ENCODE measurements at places on chromosomes 4 and X.

DNA sequence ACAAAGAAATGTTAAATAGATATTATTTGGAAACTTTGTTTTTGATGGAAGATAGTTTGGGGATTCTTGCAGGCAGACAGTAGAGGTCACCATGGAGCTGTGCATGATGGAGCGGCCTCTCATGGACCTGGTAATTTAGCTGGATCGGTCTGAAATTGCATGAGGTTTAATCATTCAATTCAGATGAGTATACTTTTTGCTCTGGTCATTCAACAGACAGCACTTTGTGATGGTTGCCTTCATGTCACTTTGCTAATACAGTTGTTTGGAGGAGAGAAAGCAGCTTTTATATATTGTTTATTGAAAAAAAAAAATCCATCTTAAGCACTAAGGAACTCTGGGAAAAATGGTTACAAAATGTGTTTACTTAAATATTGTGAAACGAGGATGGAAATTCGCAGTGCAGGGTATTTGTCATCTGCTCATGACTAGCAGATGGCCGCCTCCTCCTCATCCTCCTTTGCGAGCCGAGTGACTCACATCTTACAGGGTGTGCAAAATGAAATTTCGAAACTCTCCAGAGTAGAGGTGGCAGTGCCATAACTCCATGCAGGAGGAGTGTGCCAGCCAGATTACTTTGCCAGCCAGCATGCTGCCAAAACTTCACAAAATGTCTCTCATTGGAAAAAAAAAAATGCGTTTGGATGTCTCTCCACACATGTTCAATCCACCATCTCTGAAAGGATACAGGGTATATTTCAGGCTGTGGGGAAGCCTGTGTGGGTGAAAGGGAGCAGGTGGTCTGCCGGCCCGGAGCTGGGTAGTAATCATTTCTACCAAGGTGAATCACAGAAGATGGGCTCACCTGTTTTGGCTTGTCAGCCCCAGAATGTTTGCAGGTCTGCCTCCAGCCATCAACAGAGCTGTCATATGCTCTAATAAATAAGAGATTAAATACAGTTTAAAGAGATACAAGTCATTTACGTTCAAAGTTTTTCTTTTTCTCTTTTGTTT, 314.9 kb upstream of the DIPK2B start:
- DNase-seq = peak; percentile 82

DNA sequence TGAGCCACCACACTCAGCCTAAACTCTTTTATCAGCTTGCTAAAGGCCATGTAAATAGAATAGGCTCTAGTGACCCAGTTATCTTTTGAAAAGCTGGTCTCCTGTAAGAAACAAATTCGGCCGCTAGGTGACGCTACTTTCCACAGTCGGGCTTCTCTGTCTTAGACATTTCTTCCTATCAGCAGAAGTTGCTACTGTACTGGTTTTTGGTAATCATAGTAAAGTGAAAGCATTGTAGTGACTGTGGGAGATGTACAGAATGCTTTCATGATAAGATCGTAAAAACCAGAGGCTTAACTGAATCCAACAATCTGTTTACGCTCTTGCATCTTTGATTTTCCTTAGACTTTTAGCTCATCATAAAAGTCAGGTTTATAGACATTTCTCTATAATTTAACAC, 82.6 kb downstream of the GK start:
- peak; percentile 53 for DNase-seq

DNA sequence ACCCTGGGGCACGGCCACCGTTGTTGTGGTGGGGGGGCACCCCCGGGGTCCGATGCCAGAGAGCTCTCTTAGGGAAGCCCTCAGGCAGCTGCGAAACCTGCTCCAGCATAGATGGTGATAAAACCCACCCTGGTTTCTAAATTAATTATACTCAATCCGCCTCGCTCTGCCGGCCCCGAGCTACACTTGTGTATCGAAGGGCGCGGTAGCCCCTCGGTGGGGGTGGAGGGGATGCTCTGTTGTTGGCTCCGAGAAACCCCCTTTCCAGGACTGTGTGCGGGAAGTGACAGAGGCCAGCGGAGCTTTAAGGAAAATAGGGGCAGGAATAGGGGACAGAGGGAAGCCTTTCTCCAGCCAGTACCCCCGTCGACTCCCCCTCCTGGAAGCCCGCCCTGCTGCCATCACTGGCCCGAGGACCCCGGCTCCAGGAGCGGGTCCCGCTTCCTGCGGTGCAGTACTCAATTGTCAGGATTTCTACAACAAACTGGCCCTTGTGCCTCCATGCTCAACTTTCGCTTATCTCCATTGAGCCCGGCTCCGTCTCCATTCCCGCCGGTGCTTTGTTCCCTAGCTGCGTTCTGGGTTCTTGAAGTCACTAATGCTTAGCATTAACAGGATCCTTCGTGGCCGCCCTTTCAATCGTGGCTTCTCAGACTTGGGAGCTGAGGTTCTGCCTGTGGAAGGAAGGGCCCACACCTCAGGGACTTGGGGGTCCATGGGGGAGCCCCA, 408.2 kb downstream of the BCOR start:
- DNase-seq = no peak

DNA sequence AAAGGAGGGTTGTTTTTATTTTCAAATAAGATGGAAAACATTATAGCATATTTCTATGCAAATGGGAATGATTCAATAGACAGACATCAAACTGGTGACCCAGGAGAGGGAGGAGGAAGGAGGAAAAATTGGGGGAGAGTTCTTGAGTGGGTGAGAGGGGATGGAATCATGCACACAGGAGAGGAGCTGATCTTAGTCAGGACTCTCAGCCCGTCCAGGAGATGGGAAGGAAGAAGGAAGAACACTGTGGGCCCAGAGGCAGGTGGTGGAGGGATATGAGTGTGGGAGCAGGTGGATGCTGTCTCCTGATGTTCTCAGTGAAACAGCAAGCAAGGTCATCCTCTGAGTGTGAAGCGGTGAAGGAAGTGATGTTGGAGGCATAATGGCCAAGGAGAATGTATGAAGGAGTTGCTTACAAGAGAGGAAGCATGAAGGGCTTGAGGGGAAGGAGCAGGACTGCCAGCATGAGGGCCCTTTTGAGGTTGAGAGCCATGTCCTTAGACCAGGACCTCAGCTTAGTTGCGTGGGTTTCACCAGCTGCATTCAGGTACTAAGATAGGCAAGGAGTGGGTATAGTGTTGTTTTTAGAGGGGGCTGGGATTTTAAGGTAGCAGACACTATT, 161.7 kb upstream of the NAP1L5 start:
- DNase-seq = no peak

All from AG08395 (cell line).